ENCODE measurements at places on chromosomes 7 and 10.

DNA sequence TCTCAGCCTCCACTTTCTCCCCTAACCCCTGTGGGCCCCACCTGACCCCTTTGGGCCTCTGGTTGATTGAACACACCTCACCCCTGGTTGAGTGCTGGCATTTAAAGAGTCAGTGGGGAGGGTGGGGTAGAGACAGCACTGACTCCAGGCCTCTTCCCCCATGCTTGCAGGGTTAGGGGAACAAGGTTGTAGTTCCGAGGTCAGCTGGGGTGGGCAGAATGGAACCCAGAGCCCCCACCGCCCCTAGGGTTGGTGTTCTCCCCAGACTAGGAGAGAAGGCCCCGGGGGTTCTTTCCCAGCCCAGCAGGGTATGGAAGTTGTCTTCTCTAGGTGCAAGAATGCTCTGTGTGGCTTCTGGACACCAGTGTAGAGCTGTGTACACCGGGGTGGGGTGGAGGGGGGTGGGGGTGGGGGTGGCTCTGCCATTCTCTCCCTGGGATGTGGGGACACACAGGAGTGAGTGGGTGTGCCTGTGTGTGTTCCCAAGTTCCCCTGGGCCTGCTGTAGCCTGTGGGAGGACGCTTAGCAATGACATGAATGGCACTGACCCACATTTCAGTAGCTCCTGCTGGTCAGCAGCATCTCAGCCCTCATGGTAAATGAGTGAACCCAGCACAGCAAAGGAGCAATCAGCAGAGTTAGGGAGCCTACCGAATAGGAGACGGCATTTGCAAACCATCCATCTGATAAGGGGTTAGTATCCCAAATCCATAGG, 33.6 kb downstream of the PRF1 start:
- no peak for DNase-seq

DNA sequence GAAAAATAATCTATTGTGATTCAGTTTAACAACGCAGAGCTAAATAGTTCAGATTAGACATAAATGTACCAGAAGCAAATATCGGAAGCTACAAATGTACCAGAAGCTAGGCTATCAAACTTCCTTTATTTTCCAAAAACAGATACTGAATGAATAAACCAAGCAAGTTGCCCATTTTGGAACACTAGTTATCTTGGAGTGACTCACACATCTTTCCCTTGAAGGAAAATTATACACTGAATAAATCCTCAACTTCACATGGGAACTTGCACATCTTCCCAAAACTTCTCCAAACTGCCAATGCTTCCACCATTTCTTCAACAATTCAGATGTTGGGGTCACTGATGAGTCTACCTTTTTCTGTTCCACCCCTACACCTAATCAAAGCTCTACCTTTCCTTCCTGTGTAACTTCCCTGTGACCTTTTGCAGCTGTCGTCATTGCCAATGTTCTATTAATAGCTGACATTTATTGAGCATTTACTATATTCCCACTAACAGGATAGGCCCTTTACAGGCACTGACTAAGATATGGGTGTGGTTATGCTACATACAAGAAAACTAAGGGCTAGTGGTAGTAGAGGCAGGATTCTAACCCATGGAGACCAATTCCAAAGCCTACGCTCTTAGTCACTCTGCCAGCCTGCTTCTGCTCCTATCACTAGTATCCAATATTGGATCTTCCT, 22.7 kb downstream of the RELN start:
- DNase-seq: no peak

GRCh38 chr7:43112941-43113621, 634 bp downstream of the HECW1 start:
- peak; percentile 72 for DNase-seq

DNA sequence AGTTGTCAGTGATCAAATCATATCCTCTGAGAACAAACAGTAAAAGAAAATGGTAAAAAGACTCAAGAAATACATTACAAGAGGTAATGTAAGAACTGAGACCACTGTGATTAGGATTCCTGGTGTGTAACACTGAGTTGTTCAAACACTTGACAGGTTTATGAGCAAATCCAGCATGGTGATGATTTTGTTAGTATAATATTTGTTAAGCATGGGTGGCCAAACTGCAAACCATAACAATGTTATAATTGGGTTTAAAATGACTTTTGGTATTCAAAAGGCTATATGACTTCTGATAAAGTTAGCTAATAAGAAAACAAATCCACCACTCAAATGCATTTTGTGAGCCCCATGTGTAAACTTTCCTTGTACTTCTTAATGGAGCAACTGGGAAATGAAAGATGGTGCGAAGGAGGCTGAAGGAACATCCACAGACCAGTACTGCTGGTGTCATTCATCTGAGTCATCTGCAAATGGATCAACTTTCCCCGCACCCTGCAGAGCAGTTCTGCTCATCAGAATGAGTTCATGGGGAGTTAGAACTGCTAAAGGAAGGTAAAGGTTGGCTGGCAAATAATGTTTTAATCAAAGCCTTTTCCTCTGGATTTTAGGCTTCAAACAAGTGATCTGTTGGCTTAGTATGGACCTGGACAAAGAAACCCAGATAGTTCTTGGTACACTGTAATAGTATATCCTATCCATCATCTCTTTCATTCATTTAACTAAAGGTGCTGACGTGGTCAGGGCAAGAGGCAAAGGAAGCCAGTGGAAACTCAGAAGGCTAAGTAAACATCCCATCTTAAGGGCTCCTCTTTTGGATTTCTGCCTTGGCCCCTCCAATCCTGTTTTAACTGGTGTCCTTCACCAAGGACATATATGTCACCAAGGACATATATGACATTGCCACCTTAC, 45.0 kb downstream of the AFAP1L2 start:
- DNase-seq: no peak

GRCh38 chr7:5637415-5637814, 144.0 kb downstream of the RNF216 start:
- DNase-seq: no peak

GRCh38 chr7:78499283-78499682, 700.7 kb downstream of the PHTF2 start:
- no peak for DNase-seq

DNA sequence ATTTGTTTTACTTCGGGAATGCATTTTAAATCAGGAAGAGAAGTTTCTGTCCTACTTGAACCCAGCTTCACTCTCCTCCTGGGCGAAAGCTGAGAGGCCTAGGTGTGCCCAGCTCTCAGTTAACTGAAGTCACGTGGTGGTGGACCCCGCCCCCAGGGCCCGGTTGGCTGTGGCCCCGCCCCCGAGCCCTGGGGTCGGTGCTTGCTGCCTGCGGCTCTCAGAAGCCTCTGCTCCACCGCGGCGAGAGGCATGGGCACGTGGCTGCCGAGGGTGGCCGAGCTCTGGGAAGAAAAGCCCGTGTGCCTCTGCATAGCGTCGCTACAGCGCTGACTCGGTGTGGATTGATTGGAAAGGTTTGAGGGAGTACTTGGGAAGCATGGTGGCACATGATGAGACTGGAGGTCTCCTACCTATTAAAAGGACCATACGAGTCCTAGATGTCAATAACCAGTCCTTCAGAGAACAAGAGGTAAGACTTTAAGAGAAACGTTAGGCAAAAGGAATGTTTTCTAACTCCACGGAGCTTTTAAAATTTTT, 34.1 kb downstream of the NET1 start:
- no peak for DNase-seq

DNA sequence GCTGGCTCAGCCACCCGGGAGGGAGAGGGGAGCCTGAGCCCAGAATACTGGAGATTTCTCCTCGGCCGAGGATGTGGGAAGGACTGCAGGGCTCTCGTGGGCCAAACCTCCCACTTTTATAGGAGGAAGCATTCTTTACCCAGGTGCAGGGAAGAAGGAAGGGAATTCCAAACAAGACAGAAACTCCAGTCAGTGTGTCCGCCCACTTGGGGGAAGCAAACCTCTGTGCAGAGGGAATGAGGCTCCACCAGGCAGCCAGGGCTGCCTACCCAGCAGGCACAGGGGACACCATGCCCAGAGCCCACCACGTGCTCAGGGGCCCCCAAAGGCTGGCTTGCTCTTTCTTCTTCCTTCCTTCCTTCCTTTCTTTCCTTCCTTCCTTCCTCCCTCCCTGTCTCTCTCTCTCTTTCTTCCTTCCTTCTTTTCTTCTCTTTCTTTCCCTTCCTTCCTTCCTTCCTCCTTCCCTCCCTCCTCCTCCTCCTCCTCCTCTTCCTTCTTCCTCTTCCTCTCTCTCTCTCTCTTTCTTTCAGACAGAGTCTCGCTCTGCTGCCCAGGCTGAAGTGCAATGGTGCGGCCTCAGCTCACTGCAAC, 15.4 kb upstream of the FZD9 start:
- no peak for DNase-seq

- peak; percentile 26 for DNase-seq
Measured at GRCh38 chr10:18651324-18652007, at the start of gene NSUN6. NSUN6 (minus strand) TSS chr10:18651587; CDS start chr10:18651203, 384 bp downstream.

DNA sequence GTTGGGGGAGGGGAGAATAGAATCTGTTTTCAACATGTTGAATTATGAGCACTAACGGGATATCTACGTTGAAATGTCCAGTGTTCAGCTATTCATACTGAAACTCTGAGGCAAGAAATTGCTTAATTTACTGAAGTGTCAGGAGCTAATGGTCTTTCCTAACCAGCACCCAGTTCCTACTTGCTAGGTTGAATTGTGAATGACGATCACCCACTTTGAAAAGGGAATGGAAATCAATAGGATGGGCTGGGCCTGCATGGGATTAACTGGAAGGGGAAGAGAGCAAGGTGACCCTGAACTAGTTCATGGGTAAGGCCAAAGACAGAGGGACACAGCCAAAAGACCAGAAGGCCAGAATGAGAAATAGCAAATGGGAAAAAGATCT, 51.3 kb downstream of the HIPK2 start:
- DNase-seq: no peak

- no peak for DNase-seq
Measured at GRCh38 chr7:16773326-16773725, 19.8 kb downstream of the TSPAN13 start.

- no peak for DNase-seq
Measured at GRCh38 chr10:61899997-61900828, 1.3 kb upstream of the ARID5B start.

GRCh38 chr10:117094856-117095255, 43.2 kb downstream of the VAX1 start:
- no peak for DNase-seq

DNA sequence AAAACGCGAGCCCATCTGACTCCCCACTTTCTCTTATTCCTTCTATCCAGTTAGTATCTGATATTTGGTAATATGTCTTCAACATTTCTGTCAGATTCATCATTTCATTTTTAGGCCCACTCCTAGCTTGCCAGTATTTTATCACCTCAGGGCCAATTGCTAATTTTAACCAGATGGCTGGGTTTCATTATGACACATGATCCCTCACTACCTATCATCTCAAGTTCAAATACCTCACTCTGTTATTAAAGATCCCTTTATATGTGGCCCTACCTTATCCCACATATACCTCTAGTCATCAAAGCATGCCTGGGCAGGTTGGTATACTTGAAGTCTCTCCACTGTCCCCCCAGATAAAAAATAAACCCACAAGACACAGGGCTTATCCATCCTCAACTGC, 104.9 kb downstream of the RNLS start:
- DNase-seq: no peak

GRCh38 chr10:79074732-79075131, 6.0 kb downstream of the ZMIZ1 start:
- DNase-seq: no peak

- DNase-seq: no peak
Measured at GRCh38 chr10:98172495-98172894, 38.0 kb downstream of the R3HCC1L start.

DNA sequence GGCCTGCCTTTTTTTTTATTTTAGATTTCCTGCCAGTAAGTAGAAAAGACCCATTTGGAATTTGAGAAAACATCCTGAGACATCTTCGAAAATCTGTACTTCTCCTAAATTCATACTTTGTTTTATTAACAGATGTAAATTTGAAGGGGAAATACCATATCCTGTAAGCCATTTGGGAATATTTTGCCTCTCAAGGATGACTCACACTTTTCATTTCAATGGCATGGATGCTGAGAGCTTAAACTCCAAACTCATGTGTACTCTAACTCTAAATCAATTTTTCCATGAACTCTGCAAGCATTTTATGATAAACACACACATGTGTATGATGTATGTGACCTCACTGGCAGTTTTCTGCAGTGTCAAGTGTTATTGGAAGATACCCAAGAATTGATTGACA, 89.0 kb downstream of the SEMA3A start:
- DNase-seq: no peak

- no peak for DNase-seq
Measured at GRCh38 chr7:151632750-151633515, 113.2 kb upstream of the RHEB start.

DNA sequence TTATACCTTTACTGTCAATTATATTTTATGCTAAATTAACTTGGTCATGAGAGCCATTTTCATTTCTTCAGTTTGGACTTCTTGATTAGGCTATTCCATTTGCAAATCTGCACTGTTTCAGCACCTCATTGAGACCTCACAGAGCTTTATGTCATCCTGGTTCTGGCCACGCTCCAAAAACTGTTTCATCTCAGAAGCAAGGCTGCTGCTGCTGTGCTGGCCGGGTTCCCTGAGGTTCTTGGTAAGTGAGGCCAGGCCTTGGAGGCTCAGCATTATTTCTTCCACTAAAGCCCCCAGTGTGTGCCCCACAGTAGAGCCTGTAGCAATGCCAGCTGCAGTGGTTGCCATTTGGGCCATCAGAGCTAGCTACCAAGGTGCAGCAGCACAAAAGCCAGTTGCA, 7.8 kb upstream of the ZNF485 start:
- no peak for DNase-seq

GRCh38 chr7:33043501-33044400, 18.8 kb downstream of the NT5C3A start:
- DNase-seq: no peak

Measured in D721Med (cell line).